ENCODE measurements at places on chromosomes 2 and 18.

DNA sequence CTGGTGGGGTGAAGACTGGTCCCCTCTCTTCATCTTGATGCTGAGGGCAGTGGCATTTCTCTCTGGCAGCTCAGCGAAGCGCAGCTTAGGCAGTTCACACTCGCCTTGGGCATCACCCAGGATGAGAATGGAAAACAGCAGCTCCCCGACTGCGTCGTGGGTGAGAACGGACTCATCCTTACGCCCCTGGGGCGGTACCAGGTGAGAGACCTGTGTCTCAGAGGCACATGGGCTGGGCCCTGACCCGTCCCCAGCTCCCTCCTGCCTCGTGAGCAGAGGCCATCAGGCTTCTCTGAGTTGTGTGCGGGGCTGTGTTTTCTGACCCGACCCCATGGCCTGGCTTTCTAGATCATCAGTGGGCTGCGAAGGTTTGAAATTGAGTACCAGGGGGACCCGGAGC is 8.2 kb upstream of the CCDC74A start:
- DNase-seq = no peak

- no peak for DNase-seq
These were observed 378.7 kb downstream of the RBM43 start for GRCh38 chr2:150882751-150883612.

DNA sequence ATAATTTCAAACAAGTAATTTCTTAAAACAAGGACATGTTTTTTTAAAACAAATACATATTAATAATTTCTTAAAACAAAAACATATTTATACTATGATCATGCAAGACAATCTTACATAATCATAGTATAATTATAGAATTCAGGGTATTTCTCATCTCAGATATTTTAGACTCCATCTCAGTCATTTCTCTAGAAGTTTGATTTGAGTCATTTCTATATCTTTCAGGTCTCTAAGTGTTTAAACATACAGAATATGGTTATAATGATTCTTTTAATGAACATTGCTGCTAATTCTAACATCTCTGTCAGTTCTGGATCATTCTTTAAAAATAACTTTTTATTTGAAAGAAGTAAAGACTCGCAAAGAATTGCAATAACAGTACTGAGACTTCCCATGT is 154.2 kb upstream of the KYNU start:
- no peak for DNase-seq

DNA sequence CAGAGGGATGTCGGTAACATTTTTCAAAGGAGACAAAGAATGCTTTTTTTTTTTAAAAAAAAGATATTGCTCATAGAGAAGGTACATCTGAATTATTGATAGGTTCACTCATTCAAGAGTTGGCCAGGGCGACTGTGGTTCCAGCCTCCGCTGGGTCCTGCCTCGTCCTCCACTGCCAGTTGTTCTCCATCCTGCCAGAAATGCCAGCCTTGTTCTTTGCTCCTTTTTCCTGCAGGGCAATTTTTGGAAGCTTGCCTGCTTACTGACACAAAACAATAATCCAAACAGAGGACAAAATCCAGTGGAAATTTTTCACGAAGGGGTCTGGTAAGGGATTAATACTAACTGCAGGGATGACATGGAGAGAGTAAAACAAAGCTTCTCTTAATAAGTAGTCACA is 1113.0 kb downstream of the CBLN2 start:
- DNase-seq = no peak

GRCh38 chr2:181847702-181848101 is 43.8 kb upstream of the ITPRID2 start:
- DNase-seq = no peak

DNA sequence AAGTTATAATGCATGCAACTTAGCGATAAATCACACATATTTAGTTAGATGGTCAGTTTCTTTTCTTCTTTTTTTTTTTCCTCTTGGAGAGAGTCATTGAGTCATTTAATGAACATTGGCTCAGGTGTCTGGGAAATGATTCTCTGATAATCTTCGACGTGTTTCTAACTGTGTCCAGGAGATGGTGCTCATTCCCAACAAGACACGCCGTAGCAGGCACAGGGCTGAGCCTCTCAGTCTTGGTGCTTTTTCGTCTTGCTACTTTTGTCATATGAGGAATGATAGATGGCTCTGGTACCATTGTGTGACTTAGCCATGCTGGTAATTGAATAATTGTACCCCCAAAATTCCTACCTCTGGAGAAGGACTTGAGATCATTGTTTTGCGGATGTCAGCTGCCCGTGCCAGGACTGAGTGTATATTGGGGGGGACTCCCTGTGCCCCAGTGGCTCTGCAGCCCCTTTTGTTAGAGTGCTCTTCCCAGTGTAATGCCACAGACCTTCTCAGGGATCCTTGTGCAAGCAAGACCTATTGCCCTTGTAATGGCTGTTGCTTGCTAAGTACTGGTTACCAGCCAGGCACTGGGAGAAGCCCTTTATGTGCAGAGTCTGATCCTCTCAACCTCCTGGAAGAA is 107.6 kb upstream of the CYRIA start:
- peak; percentile 50 for DNase-seq

GRCh38 chr2:2825516-2826208 is 494.6 kb upstream of the MYT1L start:
- DNase-seq = no peak

DNA sequence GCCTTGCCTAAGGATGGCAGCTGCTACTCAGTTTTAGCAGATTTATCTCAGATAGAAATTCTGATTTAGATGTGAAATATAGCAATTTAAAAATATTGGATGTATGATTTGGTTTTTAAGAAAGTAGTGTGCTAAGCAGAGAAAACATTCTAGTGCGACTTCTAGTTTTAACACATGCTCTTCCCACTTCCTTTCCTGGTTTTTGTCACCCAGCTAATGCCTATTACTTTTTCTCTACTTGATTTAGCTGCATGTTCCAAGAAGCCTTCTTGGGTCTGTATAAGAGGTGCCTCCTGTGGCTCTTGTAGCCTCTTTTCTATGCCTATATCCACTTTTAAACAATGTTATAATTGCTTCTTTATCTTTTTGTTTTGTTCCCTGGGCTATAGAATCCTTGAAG is 53.0 kb downstream of the GPD2 start:
- DNase-seq = no peak

- DNase-seq = no peak
These were observed 310.5 kb downstream of the SATB2 start for GRCh38 chr2:199147216-199147615.

- DNase-seq = no peak
These were observed 36.3 kb upstream of the MBP start for GRCh38 chr18:77168811-77169311.

- no peak for DNase-seq
These were observed 266.6 kb downstream of the SRBD1 start for GRCh38 chr2:45344502-45344901.

GRCh38 chr18:79659733-79660132 is 19.9 kb upstream of the CTDP1 start:
- DNase-seq = no peak

- DNase-seq = no peak
These were observed 75.4 kb upstream of the LRATD1 start for GRCh38 chr2:14557111-14557510.

- peak; percentile 91 for DNase-seq
These were observed 101.4 kb downstream of the NFATC1 start for GRCh38 chr18:79496978-79497637.

DNA sequence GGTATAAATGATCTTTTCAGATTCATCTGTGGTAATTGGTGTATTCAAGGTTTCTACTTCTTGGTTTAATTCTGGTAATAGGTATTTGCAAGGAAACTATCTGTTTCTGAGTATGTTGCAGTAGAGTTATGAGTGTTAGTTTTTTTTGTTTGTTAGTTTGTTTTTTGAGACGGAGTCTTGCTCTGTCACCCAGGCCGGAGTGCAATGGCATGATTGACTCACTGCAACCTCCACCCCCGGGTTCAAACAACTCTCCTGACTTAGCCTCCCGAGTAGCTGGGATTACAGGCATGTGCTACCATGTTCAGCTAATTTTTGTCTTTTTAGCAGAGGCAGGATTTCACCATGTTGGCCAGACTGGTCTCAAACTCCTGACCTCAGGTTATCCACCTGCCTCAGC is 60.9 kb upstream of the IL1R2 start:
- DNase-seq = no peak

DNA sequence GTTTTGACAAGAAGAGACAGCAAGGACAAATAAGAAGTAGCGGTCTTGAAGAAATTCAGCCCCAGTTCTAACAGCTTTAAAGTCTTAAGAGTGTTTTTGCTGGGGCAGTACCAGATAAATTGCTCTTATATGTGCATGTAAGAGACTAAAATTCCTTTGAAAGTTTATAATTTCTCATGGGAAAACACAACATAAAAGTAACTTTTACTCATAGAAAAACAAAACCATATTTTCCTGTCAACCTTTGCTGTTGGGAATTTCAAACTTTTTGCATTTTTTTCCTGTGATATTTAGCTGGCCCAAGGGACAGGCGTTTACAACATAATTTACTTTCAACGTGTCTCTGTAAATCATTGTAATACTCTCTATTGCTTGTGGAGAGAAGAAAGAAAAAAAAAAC is 767.8 kb upstream of the ZEB2 start:
- DNase-seq = peak; percentile 60

DNA sequence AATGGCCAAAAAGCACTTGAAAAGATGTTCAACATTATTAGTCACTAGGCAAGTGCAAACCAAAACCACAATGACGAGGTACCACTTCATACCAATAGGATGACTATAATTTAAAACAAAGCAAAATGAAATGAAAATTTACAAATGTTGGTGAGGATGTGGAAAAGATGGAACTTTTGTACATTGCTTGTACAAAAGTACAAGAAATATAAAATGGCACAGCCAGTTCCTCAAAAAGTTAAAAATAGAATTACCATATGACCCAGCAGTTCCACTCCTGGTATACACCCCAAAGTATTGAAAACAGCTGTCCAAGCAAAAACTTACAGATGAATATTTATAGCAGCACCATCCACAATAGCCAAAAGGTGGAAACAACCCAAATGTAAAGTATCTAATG is 107.8 kb upstream of the XPO1 start:
- peak; percentile 89 for DNase-seq

DNA sequence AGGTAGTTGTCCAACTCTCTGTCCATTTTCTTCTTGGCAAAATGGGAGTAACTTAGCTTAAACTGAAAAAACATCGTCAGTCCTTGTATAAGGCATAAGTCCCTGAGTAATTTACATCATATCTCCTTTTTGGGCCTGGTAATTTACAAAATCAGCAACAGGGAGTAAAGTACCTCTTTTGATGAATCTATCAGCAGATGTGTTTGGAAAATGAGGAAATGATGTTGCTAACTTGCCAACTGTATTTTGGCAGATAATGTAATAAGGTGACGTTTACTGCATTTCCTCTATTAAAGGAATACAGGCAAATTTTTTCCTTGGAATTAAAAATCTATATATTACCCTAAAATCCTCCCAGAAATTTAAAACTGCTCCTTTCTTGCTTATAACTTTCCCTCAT is 29.2 kb downstream of the ANKRD44 start:
- DNase-seq = no peak

DNA sequence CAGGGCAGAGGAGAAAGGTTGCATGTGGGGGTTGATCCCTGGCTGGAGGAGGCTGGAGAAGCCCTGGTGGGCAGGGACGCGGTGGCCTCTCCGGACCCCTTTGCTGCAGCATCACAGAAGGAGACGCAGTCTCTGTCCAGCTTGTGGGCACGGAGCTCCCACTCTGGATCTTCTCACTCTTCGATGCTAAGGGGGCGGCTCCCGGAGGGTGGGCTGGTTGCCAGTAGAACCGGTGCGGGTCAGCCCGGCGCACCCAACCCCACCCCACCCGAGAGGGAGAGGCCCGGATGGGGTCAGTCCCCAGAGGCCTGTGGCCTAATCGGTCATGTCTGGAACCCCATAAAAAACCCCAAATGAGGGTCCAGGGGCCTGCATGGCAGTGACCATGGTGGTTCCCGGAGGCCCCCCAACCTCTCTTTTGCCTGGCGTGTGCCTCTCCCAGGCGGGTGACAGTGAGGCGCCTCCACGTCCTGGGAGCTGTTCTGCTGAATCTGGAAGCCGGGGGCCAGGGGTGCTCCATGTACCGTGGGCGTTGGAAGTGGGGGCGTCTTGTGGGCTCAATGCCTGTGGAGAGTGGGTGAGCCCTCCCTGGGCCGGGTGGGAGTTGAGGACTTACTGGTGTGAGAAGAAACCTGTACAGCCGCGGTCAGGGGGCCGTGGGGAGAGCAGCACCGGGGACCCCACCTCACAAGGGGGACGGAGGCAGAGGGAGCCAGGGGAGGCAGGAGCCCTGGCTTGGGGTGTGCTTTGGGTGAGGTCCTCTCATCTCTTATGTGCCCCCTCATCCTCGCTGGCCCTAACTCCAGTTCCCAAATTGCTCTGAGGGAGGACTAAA is 79.6 kb downstream of the RTP5 start:
- no peak for DNase-seq

- DNase-seq = no peak
These were observed 71.8 kb upstream of the NCKAP5 start for GRCh38 chr2:133640103-133640502.

GRCh38 chr2:1132328-1132969 is 181.8 kb downstream of the SNTG2 start:
- no peak for DNase-seq

DNA sequence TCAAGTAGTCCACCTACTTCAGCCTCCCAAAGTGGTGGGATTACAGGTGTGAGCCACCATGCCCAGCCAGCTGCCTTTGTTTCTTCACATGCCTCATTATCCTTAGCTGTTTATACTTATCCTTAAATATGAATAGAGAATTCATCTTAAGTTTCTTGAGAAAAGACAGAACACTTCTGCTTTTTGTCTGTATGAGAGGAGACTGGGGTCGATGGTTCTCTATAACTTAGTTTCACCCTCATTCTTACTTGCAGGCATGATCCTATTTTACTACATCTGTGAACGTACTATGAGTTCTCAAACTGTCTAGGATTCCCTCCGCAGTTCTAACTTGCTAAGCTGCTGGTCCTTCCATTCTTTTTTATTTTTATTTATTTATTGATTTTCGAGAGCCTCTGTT is 20.4 kb downstream of the PPM1B start:
- no peak for DNase-seq

DNA sequence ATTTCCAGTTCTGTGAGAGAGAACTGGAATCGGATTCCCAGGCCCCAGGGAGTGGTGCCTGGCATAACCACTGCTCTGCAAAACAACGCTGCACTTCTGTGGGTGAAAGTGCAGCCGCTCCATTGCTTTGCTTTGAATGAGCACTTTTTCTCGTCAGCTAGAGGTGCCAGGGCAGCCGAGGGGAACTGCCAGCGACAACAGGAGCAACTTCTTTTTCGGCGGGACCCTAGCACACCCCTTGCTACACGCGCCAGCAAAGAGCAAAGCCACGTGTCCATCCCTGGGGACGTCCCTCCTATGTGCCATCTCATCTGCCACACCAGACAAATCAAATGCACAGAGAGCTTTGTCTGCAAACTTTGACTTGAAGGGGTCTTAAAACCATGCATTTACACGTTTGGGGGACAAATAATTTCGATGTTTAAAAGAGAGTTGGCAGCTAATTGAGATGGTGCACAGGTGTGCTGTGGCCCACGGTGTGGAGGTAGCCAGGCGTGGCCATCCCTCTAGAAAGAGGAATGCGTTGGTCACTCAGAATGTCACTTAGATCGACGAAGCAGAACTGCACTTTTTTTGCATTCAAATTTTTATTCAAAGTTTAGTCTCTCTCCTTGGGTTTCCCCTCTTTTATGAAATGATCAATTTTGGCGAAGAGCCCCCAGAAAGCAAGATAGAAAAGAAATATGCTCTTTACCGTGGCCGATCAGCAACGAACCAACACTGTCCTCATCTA is 151.8 kb downstream of the MBP start:
- no peak for DNase-seq
